SW480 (cell line): ENCODE measurements at places on chromosomes 1 and 21.

DNA sequence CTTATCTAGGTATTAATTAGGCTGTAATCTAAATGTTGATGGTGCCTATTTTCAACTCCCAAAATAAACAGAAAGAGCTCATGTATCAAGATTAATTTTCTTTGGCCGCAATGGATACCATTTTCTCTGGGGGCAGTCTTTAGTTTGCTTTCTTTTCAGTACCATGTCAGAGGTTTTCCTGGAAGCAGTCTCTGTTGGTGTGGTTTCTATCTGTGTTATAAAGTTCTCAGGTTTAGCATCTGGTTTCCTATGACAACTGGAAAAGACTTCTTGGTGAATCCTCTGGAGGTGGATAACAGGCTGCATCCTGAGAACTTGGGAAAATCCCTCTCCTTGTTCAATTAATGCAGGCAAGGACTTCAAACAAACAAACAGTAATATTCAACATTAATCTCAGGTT, 38.7 kb upstream of the BATF3 start:
- no peak for DNase-seq

DNA sequence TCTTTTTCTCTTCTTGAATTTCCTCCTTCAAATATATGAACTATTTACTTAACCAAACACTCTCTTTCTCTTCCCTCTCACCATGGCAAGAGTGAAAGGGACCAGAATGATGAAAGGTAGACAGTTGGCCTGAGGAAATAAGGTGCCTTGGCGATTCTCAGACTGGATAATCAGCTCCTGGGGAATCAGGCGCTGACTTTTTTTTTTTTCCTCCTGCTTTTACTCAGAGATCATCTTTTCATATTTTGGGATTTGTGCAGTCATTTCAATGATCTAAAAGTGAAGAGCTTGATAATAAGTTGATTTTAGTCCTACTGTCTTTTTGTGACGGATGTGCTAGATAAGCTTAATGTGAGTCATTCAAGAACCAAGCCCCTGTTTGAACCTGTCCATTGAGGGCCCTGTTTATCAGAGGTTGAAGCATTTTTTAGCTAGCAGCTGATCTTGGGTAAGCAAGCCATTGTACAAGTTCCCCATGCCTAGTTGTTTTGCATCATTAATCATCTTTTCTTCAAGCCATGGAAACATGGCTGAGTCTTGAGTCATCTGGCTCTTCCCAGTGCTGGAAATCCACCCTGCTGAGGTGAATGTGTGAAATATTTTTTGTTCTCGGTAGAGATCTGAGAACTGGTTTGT, 40.8 kb downstream of the ITSN1 start:
- no peak for DNase-seq

- no peak for DNase-seq
Observed at GRCh38 chr1:224541901-224542630, 74.1 kb upstream of the CNIH3 start.

DNA sequence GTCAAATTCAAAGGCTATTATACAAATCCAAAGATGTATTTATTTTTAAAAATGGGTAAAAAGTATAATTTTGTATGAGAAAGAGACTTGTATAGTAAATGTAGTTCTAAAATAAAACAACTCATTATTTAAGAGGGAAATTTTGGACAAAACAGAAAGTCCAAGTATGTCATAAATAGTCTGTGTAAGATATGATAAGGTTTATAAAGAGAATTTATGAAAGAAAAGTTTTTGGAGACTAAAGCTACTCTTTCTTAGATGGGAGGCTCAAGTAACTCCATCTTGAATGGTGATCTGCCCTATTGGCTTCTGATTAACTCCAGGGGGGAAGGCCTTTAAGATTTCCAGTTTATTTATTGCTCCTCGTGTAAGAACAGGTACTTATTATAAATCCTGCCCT, 14.7 kb upstream of the OR2T27 start:
- DNase-seq, result no peak

DNA sequence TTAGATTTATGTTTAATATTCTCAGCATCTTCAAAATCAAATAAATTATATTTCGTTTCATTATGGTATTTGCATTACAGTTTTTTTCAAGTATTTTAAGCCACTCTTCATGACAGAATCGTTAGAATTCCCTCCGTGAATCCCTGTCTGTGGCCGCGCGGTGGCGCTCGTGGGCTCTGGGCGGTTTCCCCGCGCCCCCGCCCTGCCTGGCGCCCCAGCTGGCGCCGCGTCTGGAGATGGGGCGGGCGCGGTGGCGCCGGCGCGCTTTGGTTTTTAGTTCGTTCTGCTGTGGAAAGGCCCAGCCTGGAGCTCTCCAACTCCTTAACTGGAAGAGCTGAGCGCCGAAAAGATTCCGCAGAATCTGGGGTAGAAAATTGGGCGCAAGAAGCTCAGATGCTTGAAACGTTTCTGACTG, 25.7 kb downstream of the PRMT2 start:
- no peak for DNase-seq

GRCh38 chr1:85058311-85058710, 10.0 kb upstream of the MCOLN3 start:
- no peak for DNase-seq

GRCh38 chr1:21623410-21623961, 45.7 kb downstream of the RAP1GAP start:
- DNase-seq, result peak; percentile 32

- DNase-seq, result no peak
Observed at GRCh38 chr1:67556297-67556900, 126.2 kb upstream of the SERBP1 start.

DNA sequence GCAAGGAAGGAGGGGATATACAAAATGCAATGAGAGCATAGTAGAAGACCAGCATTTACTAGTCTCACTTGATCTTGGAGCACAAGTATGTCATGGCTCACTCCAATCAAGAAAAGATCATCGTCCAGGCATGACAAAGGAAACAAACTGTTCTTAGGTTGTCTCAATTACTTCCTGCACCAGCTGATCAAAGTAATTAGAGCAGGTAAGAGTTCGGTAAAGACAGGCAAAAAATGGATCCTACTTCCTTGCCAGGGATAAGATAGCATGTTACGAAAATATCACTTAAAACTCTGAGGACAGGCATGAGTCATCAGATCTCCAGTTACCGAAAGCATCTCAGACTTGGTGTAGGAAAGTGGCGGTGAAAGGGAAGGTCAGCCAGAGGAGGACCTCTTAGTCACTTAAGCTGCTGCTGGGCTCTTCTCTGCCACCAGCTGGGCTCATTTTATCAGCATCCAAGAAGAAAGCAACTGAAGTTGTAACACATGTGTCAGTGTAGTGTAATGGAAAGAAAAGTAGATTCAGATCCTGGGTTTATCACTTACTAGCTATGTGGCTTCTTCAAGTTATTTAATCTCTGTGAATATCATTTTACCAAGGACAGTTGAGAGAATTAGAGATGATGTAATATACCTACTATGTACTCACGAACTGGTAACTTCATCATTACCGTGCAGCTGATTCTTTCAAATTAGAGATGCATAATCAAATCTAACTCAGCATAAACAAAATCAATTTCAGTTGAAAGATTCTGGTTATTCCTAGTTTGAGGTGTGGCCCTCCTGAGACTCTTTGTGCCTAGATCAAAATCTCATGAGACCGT, 46.8 kb downstream of the XCL1 start:
- DNase-seq, result no peak

- no peak for DNase-seq
Observed at GRCh38 chr1:200181861-200182260, 154.4 kb downstream of the NR5A2 start.

- no peak for DNase-seq
Observed at GRCh38 chr1:87167848-87168525, 160.7 kb upstream of the LMO4 start.

GRCh38 chr1:6503884-6504602, 12.6 kb upstream of the PLEKHG5 start:
- no peak for DNase-seq

DNA sequence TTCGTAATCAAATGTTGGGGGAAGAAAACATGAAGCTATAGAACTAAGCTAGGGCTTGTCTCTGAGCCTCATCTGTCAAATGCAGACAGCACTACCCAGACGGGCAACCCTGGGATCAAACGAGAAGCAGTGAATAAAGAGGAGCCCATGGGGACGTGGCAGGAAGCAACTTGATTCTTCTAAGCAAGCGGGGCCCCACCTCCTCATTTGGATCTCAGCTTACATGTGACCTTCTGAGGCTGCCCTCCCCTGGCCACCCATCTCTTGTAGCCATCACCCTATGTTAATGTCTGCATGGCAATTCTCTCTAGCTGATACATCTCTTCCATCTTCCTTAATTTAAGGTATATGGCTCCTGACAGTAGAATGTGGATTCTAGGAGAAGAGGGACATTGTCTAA, 171.3 kb downstream of the IGSF21 start:
- no peak for DNase-seq

GRCh38 chr1:18134324-18135046, 26.9 kb downstream of the IGSF21 start:
- DNase-seq, result no peak

- no peak for DNase-seq
Observed at GRCh38 chr1:154469844-154470560, 32.0 kb upstream of the TDRD10 start.

GRCh38 chr1:198672124-198672523, 33.3 kb downstream of the PTPRC start:
- no peak for DNase-seq

DNA sequence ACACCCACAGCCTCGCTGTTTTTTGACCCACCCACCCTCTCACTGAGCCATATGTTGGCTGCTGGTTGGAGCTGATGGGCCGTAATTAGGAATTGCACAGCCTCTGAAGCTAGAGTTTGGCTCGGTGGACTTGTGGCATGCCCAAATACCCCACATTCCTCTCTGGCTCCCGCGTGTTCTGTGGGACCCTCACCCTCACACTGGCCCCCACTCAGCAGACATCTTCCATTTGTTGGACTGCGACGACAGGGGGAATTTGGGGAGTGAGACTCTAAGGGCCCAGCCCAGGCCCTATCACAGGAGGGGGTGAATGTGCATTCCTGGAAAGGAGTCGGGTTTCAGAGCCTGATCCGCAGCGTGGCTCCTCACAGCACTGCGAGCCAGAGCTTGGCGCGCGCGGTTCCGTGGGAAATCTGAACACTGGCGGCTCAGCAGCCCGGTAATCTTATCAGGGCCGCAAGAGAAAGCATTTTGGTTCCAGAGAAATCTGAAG, 5.2 kb downstream of the RCSD1 start:
- no peak for DNase-seq

GRCh38 chr1:53265581-53265980, 27.3 kb upstream of the MAGOH start:
- DNase-seq, result no peak

DNA sequence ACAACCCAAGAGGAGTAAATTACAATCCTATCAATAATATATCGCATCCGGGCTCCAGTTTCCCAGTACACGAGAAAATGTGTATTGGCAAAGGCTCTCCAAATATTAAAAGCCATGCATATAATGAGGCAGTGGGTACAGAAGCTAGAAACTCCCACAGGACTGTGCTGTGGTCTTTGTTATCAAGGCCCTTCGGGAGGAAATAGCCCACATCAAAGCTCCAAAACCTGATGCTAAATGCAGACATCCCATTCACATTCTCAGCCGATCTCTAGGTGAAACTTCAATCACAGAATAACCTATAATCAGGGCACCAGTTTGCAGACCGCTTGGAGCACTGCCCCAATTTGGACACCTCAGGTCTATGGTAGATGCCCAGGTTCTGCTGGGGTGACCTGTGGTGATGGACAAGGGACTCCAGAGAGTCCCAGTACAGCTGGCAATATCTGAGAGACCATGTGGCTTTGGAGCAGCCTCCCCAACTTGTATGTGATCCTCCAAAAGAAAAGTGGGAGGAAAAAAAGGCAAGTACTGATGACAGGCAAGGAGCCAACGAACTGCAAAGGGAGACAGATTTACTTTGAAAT, 148.8 kb upstream of the CAMK1G start:
- peak; percentile 71 for DNase-seq

- DNase-seq, result no peak
Observed at GRCh38 chr1:1894354-1895059, 3.6 kb upstream of the GNB1 start.

DNA sequence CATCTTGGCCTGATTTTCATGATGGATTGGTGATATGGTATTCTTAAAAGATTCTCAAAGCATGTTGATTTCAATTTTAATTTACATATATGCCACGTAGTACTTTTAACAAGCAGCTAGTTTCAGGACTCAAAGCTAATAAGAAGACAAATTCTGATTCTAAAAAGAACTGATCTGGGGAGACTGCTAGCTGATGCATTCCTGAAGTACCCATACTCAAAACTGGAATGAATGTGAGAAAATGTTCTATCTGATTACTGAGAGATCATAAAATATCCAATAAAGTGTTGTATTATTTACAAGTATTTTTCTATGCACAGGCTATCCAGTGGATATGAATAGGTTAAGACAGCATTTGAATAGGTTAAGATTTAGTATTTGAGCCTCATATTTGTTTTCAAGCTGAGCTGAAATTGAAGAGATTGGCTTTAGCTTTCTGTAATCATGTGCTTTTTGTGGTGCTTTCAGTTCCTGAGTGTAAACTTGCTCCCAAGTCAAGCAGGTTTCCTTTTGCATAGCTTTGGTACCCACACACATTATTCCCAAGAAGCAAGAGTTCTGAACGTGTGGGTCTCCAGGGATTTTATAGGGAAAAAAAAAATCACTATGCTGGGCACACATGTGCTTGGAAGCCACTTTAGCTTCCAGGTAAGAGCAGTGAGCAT, 114.1 kb downstream of the VPS13D start:
- no peak for DNase-seq

DNA sequence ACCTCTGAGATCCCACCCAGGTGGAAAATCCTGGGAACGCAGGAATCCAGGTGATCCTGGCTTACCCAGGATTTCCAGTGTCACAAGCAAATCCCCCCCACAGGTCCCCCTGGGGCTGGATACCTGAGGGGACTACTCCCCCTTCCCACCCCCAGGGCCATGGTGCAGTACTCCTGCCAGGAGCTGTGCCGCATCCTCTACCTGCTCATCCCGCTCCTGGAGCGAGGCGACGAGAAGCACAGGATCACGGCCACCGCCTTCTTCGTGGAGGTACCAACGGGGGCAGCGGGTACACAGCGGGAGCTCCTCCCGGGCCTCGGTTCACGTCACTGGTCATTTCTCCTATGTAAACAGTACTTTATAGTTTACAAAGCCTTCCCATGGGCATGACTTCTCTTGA, 20.4 kb upstream of the TTC4 start:
- DNase-seq, result no peak

- DNase-seq, result no peak
Observed at GRCh38 chr1:203517426-203518110, 23.6 kb downstream of the OPTC start.

DNA sequence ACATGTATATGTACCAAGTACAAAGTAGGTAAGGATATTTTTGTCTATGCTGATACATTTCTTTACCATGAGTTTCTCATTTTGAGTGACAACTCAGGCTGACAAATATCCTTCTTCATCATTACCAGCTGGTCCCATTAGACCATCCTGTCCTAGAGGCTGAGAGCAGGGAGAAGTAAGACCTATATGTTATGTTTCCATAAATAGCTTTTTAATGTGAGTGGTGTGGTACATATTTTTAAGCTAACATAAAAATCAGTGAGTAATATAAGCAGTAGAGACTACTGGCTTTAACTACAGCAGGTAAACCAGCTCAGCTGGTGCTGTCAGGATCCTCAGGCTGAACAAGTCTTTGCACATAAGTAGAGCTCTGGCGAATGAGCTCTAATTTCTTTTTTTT, 62.4 kb downstream of the CLEC20A start:
- DNase-seq, result no peak
